ENCODE measurements at places on chromosomes 4 and X.

- DNase-seq: no peak
Observed at GRCh38 chr4:26074712-26075430, 160.9 kb downstream of the SMIM20 start.

DNA sequence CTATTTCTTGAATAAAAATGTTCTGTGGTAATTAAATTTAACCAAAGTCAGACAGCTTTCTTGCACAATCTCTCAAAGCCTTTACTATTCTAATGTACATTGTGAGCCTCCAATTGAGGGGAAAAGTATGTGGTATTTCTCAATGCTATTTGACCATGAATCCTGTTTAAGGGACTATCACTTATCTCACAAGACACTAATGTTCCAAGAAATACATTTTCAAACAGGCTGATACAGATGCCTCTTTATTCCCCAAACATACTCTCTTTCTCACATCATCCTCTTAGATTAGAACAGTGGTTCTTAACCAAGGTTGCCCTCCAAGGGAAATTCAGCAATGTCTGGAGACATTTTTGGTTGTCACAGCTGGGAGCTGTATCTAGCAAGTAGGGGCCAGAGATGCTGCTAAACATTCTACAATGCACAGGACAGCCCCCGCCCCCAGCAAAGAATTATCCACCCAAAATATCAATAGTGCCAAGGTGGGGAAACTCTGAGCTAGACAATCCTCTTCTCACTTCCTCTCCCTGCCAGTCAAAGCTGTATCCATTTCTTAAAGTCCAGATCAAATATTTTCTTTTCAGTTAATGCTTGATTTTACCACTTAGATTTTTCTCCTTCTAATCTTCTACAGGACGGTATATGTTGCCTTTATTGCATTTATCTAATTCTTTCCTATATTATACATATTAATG is 129.2 kb upstream of the TRIM2 start:
- no peak for DNase-seq

GRCh38 chr4:171239196-171239595 is 574.0 kb upstream of the GALNTL6 start:
- DNase-seq: no peak

DNA sequence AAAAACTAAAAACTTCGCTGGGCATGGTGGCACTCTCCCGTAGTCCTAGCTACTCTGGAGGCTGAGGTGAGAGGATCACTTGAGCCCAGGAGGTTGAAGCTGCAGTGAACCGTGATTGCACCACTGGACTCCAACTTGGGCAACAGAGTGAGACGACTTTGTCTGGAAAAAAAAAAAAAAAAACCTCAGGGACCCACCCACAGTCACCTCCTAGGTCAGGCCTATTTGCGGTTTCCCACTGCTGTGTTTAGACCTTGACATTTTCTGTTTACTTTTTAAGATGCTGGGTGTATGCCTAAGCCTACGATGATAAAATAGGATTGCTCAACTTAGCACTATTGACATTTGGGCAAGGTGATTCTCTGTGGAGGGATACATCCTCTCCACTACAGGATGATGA is 197.4 kb upstream of the TBL1X start:
- DNase-seq: no peak

DNA sequence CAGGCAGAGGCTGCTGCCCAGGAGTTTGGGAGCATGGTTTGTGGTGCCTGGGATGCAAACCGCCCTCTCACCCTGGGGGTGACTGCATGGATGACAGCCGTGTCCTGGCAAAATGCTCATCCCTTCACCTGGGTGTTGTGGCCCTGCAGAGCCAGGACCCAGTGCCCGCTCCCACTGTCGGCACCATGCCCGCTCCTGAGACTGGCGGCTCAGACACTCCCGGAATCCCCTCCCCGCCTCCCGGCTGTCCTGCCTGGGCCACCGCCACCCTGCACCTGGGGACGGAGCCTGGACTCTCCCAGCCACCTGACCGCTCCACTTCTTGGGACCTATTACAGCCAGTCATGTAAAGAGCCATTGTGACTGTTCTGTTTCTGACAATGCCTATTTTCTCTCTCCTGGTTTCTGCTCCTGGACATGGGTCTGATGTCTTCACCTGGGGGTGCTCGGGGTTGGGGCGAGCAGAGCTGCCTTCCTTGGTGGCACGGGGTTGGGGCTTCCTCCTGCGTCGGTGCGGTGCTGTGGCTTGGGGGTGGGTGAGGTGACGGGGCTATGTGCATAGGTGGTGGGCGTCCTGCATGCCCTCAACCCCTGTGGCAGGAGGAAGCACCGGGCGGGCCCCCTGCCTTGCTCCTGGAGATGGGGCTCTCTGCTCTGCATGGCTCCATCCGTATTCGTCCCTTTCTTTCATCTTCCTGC is 30.9 kb downstream of the LRPAP1 start:
- no peak for DNase-seq

DNA sequence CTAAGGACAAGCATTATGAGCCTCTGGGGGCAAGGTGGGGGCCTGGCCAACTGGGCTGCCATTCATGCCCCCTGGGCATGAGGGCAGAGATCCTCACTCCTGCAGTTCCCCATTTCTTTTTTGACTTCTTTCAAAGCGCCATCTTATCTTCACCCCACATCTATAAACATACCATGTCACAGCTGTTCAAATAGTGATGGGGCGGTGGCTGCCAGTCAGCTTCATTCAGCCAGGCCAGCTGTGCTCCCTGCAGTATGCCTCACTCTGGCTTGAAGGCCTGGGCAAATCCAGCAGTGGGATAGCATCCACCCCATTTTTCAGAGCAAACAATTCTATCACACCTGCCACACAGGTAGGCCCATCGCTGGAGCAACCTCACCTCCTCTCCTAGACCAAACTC is 85.5 kb downstream of the NHSL2 start:
- DNase-seq: no peak

GRCh38 chr4:179755322-179755721 is 2313.1 kb upstream of the AGA start:
- DNase-seq: no peak

- DNase-seq: no peak
Observed at GRCh38 chr4:2938906-2939305, 24.3 kb downstream of the NOP14 start.

GRCh38 chr4:101346351-101347266 is 717 bp downstream of the PPP3CA start:
- DNase-seq: no peak

GRCh38 chr4:7811536-7812191 is 128.0 kb downstream of the AFAP1 start:
- DNase-seq: no peak

DNA sequence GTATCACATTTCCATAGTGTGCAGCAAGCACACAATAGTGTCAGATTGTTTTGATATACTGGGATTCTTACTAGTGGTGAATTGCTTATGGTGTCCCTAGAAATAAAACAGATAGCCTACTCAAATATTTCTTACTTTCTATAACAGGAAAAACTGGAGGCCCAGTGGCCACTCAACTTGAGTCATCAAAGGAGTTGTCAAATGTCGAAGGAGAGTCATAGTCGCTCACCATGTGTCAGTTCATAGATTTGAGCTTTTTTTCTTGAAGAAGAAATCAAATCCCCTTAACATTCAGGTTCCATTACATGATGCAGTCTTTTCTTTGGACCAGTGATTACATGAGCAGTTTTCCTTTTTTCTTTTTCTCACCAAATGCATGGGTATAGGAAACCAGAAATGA is 1271.0 kb downstream of the RAPGEF2 start:
- no peak for DNase-seq

DNA sequence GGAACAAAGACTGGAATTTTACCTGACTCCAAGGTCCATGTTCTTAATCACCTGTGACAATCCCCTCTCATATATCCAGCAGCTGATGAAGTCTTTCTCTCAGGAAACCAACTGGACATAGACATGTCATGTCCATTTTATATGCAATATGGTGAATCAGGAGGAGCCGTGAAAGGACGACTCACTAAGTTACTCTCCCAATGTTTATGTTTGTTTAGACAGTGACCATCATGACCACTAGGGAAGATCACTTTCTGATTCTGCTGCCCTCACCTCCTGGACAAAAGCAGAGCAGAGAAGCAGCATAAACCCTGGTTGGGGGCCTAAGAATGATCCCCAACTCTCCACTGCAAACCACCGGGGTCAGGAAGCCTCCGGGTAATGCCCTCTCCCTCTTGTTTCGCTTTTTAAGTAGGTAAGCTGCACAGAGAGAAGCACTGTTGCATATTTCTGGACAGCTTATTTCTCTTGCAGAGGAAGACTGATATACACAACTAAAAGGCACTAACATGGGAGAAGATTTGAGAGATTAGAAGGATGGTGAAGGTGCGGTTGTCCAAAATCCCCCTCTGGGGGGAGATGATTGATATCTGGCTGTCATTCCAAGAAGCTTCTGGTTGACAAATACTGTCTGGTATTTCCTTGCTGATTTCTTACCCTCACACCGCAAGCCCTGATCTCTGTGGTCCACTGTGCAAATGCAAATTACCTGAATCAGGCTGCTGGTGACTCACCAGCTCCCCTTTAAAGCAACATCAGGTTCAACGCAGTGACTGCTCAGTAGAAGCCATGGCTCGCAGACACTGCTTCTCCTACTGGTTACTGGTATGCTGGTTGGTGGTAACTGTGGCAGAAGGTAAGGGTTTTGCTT is at the start of gene ODAPH:
Gene ODAPH, plus strand, starts transcription at position 773 of the 871 bp plus-strand sequence. Its CDS starts 17 bp downstream, at position 790.
- DNase-seq: no peak

GRCh38 chr4:14196131-14196530 is 568.6 kb upstream of the BOD1L1 start:
- peak; percentile 4 for DNase-seq

GRCh38 chr4:10013722-10014121 is 7.6 kb downstream of the SLC2A9 start:
- DNase-seq: peak; percentile 55

DNA sequence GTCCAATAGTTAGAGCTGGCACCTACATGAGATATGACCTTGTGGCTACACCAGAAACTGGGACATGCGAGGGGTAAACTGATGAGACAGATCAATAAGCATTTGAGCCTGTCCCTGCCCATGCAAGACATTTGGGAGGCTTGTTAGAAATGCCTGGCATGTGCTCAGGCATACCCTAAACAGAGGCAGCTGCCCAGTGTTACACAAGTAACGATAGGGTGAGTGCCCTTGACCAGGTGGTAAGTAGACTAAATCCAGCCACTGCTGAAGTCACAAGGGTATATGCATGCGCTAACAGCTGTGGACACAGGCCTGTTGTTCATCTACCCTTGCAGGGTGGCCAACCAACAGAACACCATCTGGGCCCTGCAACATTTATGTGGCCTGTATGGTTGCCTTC is 56.1 kb upstream of the CCDC149 start:
- DNase-seq: no peak

DNA sequence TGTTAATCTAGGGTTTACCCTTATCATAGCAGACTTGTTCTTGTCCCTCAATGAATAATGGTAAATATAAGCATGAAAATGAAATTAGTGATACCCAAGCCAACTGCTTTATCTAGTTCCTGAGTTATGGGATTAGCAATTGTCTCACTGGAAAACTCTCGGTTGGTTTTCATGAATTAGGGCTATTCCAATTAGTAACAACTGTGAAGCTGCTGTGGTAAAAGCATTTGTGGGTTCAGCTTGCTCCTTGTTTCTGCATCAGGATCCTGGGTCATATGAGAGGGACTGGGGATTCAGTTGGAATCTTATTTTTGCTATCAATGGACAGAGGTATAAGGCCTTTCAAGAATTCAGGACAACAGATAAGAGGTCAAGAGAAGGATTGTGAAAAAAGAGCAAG is 50.2 kb downstream of the DCX start:
- no peak for DNase-seq

GRCh38 chr4:57320849-57321248 is 210.7 kb upstream of the IGFBP7 start:
- DNase-seq: no peak

GRCh38 chrX:1140236-1140681 is 72.2 kb downstream of the CRLF2 start:
- DNase-seq: no peak

DNA sequence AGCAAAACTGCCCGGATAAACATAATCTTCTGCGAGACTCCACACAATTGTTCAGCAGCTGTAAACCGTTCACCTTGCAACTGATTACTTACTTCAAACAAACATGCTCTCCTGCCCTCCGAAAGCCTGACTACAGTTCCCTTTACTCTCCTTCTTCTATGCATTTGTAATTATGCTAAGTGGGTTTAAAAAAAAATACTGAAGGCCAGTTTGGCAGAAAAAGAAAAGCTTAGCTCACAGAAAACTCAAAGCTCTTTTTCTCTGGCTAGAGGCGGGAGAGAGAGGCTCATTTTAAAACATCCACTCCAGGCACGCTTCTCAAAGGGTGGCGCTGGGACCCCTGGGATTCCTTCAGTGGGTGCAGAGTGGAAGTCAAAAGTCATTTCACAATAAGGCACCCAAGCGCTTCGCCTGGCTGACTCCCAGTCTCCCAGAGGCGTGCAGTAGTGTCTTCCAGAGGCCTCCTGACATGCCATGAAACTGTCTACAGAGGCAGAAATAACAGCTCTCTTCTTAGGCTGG is 1.9 kb downstream of the DHRSX start:
- DNase-seq: no peak

DNA sequence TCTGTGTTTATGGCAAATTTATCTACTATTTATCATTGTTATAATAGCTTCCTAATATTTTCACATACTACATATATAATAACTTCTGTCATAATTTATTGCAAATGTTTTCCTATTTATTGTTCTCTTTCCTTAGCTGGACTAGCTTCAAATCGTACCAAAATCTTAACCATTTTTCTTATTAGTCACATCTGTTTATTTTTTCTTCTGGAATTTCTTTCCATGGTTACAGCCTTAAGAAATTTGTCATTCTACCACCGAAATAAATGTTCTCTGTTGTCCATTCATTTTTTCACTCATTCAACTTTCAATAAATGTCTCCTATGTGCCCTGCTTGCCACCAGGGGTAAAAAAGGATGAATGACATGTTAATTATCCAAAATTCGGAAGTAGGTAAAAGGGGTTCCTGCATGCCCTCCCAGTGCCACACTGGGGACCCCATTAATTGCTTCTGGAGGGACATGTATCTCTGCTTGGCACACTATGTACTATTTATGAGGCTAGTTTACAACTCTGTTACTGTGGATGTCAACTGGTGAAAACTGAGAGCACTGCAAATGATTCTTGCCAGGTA is 182.1 kb downstream of the SH3KBP1 start:
- DNase-seq: no peak

- DNase-seq: no peak
Observed at GRCh38 chr4:7922466-7922865, 17.2 kb downstream of the AFAP1 start.

DNA sequence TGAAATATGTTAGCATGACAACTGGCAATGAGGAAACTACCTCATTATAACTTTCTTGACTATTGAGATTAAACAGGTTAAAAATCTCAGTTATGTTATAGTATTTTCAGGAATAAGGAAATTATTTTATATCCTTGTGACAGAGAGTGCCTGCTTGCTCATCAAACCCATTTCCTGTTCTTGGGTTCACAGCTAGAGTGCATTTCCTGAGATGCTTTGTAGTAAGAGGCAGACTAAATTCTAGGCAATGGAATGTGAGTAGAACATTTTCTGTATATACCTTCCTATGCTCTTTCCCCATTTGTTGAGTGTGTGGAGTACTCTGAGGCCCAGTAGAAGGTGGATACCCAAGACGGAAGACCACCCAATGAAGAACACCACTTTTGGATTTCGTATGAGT is 96.9 kb upstream of the CASK start:
- DNase-seq: peak; percentile 14

GRCh38 chrX:110188701-110189558 is 129.0 kb downstream of the AMMECR1 start:
- DNase-seq: peak; percentile 21
